ENCODE measurements at places on chromosomes 3 and 15.

DNA sequence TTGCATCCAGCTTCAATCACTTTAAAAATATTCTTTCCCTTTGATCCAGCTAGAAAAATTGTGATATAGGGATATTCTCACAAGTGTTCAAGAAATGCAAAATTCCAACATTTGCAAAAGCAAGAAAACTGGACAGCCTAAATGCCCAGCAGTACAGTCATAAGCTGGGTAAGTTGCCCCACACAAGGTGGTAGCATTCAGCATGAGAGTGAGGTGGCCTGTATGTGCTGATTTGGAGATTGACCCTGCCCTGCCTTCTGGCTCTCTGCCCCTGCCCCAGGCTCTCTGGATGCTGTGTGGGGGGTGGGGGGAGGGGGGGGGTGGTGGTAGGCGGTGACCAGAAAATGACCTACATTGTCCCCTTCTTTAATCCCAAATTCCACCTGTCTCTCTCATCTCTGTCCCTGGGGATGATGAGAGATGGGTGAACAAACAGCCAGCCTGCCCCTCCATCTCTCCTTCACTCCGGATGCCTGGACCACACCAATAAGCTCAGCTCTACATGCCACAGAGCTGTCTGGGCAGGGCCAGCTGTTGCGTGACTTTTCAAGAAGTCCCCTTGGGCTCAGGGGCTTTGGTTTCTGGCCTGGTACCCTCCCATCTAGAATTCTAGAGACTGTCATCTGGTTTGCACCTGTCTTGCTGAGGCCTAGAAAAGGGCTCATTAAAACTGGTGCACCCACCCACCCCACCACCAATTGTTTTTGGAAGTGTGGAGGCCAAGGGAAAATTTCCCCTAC lies 42.2 kb downstream of the SLC28A1 start:
- DNase-seq, result no peak

- DNase-seq, result no peak
These were observed 40.7 kb downstream of the GASK1A start for GRCh38 chr3:43019826-43020225.

DNA sequence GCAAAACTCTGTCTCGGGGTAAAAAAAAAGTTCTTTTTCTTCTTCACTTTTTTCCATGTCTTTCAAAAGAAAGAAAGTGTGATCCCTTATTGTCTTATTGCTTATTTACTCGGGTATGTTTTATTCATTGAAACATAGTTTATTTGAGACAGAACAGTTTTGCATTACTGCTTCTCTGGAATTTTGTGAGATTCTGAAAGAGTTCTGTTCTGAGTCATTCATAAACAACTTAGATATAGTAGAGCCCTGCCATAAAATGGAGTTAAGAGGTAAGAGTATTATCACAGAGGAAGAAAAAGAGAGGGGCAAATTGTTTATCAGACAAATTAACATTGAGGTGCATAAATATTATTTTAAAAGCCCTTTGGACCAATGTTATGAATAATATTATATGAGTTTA lies 522.2 kb downstream of the ROBO2 start:
- no peak for DNase-seq

DNA sequence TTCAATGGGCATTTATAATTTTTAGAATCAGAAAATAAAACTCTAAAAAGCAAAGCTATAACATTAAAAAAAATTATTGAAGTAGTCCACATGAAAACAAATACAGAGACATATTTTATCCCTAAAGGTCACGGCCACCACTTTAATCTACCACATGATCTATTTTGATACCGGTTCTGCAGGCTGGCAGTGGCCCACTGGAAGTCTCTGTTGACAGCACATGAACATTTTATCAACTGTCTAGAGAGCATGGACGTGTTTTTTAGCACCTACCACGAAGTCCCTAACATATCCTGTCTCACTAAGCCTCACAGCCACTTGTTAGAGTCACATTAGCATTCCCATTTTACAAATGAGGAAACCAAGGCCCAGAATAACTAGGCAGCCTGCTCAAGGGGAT lies 1.8 kb upstream of the CPA3 start:
- no peak for DNase-seq

GRCh38 chr3:194592798-194593752 lies 40.1 kb downstream of the TMEM44 start:
- no peak for DNase-seq

GRCh38 chr3:191169566-191169965 lies 29.5 kb upstream of the OSTN start:
- DNase-seq, result no peak

DNA sequence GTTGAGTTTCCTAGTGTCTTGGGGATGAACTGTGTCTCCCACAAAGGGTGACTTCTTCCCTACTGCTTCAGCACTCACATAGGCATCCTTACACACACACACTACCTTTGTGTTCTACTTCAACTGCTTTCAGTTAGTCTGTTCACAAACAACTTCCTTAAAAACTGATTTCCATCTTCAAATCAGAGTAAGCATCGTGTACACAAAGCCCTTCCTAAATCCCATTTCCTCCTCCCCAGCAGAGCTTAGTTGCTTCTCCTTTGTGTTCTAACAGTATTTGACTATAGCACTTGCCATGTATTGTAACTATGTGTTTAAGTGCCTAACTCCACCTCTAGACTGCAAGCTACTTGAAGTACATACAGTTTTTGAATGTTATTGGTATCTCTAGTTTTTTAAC lies 71.7 kb downstream of the TNIK start:
- DNase-seq, result no peak

GRCh38 chr15:80904998-80905397 lies 84.6 kb downstream of the MESD start:
- no peak for DNase-seq

DNA sequence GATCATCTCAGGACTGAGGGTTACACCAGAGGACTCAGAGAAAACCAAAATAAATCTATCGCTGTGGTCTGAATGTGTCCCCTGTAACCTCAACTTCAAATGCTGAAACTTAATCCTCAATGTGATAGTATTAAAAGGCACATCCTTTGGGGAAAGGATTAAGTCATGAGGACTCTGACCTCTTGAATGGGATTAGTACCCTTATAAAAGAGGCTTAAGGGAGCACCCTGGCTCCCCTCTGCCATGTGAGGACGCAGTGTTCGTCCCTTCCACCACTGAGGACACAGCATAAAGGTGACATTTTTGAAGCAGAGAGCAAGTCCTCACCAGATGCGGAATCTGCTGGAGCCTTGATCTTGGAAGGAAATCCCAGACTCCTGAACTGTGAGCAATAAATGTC lies 39.5 kb downstream of the SRPRB start:
- no peak for DNase-seq

- no peak for DNase-seq
These were observed at the start of gene PODXL2 for GRCh38 chr3:127628788-127629466. PODXL2 (plus strand) TSS chr3:127629185; CDS start chr3:127629220, 35 bp downstream.

DNA sequence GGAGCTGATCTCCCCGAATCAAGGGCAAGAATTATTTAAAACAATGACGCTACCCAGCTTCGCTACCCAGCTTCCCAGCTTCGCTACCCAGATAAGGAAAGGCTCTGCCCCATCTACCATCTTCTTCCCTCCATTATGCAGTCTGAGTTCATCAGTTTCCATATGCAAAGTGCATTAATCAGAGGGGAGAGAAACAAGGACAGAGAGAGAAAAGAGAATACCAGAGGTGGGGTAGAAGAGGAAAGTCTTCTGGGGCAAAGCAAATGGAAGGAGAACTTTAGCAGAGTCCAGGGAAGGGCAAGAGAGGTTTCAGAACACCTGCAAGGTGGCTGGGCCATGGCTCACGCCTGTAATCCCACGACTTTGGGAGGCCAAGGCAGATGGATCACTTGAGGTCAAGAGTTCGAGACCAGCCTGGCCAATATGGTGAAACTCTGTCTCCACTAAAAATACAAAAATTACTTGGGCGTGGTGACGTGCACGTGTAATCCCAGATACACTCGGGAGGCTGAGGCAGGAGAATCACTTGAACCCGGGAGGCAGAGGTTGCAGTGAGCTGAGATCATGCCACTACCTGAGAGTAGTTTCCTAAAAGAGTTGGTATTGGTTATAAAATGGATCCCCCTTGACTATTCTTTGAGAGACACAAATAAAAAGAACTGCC lies 70.4 kb upstream of the SPATA12 start:
- no peak for DNase-seq

DNA sequence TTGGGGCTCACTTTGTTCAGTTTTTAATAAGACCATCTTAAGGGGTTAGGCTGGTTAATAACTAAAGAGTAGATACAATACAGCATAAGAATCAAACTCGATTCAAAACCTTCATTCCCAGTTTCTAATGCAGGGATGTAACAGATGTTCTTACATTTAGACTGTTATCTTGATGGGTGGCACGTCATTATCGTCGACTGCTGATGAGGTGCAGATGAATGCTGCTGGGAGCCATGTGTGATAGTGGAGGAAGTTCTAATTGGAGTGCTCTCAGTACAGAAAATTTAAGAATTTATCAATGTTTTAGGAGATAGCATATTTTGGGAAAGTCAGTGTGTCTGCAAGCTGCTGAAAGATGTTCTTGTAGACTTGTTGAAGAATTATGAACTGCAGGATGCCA lies 331.5 kb downstream of the PTPRG start:
- no peak for DNase-seq

DNA sequence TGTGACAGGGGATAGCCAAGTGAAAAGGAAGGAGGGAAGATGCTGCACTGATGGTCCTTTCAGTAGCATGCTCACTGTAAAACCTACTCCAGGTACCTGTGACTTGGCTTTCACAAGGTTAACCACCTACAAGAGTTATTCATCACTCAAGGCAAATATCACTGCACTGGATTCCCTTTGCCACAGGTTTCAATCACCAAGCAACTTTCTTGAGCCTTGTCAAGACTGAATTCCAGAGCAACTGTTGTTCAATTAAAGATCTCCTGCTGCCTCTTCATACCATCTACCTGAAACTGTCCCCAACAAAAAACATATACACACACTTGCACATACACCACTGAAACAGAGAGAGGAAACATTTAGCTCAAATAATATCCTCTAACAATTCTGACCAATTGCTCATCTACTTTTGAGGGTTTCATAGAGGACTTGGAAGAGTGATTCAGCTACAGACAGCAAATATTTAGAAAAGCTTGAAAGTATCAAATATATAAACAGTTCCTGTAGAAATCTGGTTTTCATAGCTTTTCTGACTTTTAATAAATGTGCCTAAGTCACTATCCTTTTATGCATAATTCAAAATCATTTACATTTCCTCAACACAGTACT lies 6.5 kb downstream of the IGF2BP2 start:
- DNase-seq, result no peak

DNA sequence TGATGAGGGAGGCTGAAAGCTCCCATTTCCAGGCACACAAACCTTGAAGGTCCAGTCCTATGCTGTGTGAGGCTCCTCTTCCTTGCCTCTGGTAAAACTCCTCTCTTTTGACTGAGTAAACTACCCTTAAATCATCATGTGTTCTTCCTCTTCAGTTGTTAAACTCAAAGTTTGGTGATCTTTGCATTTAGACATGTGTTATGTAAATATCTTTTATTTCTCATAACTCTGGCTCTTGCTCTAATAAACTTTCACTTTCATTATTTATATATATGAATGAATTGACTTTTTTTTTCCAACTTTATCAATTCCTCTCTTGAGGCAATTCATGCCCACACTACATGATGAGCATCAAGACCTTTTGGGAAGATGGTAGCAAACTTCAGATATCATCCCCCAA lies 26.6 kb downstream of the SUCNR1 start:
- DNase-seq, result no peak

DNA sequence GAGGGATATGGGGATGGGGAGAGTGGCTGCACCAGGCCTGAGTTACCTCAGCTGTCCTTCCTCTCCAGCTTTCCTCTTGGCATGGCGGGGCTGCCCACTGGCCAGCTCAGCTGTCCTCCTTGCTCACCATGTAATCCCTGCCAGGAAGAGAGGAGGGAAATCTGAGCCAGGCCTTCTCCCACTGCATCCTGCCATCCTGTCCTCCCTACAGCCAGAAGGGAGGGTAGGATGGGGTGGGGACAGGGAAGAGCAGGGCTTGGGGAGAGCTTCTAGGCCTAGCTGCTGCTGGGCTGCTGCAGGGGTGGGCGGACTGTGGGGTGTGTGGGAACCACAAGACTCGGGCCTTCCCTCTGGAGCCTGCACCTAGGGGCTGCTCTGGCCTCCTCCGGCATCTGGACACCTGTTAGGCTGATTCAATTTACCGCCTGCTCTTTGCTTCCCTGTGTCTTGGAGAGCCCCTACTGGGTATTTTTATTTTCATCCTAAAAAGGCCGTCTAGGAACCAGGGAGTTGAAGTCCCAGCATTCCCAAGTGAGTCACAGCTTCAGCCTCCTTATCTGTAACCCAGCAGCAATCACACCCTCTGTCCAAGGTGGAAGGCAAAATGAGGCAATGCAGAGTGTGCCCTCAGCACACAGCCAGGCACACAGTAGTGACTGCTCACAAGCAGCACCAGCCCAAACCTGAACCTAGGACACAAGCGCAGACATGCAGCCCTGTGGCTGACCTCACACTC lies 13.1 kb upstream of the KY start:
- no peak for DNase-seq

DNA sequence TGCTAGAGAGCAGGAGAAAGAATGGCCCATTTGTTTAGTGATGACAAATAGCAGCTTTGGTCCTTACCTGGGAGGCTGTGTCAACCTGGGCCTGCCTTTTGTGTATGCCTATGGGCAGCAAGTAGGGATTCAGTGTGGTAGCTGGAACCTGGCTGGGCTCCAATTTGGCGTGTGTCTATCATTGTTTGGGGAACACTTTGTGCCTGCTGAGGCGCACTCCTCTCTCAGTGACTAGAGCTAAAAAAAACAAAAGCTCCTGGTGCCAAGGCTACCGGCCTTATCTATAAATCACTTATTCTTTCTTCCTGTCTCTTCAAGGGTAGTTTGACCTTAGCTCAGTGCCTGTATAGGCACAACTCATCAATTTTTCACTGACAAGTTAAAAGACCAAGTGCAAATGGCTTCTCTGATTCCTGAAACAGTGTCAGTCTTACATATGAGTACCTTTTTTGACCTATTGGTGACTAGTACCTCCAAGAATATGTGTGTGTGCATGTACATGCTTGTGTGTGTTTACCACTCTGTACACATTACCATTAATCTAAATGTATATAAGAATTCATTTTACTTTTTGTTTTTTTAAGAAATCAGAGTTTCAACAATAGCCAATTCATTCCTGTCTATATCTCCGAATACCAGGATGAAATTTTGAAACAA lies 54.6 kb downstream of the GMNC start:
- DNase-seq, result no peak

DNA sequence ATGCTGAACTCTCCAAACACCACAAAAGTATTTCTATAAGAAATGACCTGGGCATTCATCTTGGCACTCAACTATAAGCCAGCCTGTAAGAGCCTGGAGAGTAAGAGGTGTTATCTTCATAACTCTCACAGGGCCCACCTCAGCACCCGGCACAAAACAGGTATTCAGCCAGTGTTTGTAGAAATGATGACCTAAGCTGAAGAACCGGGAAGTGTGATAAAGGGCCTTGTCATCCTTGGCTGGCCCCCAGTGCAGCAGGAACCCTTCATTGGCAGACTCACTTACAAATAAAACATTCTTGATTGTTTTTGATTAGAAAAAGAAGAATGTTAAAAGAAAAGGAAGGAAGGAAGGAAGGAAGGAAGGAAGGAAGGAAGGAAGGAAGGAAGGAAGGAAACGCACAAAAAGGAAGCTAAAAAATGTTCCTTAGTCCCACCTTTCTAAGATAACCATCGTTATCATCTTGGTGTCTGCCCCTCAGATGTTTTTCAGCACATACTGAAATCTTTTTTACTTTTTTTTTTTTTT lies 52.1 kb downstream of the DAPK2 start:
- no peak for DNase-seq
